ENCODE measurements at places on chromosomes 2 and 18. TPM values are rescaled to one million over a fixed set of nuclear protein-coding genes. Genes with fewer than 3 reads are reported as not detected.

GRCh38 chr18:1252936-1253335, 348.3 kb downstream of the ADCYAP1 start:
- DNase-seq, result no peak

DGKD gene
- 15.9 TPM for polyA plus RNA-seq

EFEMP1 gene
- polyA plus RNA-seq, result not detected

GRCh38 chr2:144161061-144161460, 358.9 kb downstream of the ZEB2 start:
- no peak for DNase-seq

CYP27A1 gene
- 0.34 TPM for polyA plus RNA-seq

FSHR gene
- polyA plus RNA-seq, result not detected

GRCh38 chr2:147623328-147623727, 221.5 kb upstream of the ACVR2A start:
- DNase-seq, result peak; percentile 13

Data from immature natural killer cell (primary cell).